Stimulated activated CD4-positive, alpha-beta T cell treated with anti-CD3 and anti-CD28 coated beads, Interleukin-1b, Interleukin-23, amount 100 ng/mL, for 24 hours (primary cell): ENCODE measurements at places on chromosomes 12 and 14.

- no peak for DNase-seq
Measured at GRCh38 chr12:85278598-85279448, 1.2 kb upstream of the ALX1 start.

- no peak for DNase-seq
Measured at GRCh38 chr14:101929096-101929495, 35.3 kb upstream of the DYNC1H1 start.

DNA sequence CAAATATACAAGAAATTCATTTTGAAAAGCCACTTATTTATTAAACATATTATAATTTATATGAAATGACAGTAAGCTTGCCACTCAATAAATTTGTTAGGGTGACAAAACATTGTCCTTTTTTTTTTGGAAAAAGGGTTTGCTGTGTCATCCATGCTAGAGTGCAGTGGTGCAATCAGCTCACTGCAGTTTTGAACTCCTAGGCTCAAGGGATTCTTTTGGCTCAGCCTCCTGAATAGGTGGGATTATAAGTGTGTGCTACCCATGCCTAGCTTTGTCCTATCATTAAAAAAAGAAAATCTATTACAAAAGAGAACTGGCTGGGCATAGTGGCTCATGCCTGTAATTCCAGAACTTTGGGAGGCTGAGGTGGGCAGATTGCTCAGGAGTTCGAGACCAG, 66.8 kb downstream of the FGD6 start:
- no peak for DNase-seq

- DNase-seq, result no peak
Measured at GRCh38 chr12:56212361-56212760, 9.4 kb downstream of the RNF41 start.

DNA sequence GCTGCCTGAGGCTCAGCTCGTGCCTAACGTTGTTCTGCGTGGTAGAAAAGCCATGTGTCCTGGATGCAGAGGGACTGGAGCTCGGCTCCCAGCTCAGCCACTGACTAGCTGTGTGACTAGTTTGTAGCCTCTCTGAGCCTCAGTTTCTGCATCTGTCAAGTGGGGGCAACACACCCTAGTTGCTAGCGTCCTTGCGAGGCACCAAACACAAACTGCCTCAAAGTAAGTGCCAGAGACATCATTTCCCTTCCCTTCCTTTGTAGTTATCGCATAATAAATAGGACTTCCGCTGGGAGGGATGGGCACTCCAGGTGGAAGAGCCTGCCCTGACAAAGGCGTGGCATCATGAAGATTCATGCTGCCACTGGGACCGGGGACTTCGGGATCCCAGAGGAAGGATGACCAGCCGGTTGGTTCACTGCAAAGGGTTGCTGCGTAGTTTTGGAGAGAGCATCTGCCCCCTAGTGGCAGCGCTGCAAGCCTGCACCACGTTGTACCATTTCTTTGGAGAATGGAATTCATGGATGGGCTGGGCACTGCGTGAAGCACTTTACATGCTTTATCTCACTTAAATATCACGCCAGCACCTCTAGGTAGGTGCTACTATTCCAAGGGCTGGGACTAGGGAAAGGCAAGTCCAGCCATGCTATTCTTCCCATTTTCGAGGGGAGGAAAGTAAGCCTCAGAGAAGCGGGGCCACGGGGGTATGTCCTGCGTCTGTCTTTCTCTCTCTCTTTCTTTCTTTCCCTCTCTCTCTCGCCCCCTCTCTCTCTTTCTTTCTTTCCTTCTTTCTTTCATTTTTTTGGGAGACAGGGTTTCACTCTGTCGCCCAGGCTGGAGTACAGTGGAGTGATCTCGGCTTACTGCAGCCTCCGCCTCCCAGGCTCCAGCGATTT, 4.6 kb downstream of the CCDC197 start:
- peak; percentile 51 for DNase-seq

- DNase-seq, result no peak
Measured at GRCh38 chr12:12718381-12718759, 1.2 kb downstream of the CDKN1B start.

GRCh38 chr12:23502259-23502658, 447.2 kb downstream of the SOX5 start:
- no peak for DNase-seq

GRCh38 chr12:109467978-109468676, 9.0 kb downstream of the KCTD10 start:
- no peak for DNase-seq

DNA sequence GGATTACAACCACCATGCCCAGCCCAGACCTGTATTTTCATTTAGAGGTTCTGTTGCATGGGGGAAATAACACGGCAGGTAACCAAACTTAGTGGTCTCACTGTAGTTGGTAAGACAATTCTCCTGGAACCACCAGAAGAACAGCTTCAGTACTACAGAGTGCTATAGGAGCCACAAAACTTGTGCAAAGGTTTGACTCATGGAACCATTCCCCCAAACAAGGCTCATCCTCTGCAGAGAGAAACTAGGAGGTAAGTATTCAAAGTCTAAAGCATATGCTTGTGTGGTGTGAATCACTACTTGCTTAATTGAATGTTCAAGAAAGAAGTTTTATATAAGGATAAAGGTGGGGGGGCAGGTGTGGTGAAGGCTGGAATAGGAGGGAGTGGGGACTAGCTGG, 58.7 kb downstream of the GNS start:
- DNase-seq, result no peak

- no peak for DNase-seq
Measured at GRCh38 chr12:101859664-101860607, 17.4 kb upstream of the DRAM1 start.

DNA sequence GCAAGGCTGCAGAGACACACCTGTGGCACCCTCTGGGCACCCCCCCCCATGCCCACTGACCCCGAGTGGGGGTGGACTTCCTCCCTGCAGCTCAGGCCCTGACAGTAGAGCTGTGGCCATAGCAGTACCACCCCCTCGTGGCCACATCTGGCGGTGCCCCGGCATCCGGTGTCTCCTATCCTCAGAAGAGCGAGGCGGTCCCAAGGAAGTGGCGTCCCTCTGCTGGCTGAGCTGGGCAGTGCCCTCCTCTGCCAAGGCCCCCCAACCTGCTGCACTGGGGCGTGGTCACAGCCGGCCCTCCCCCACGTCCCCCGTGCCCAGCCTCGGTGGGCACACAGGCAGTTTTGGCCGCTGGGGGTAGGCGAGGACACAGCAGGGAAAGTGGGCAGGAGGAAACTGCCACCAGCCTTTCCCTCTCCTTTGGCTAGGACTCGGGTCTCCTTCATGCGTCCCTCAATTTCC, 6.0 kb upstream of the SLC6A12 start:
- peak; percentile 45 for DNase-seq
